Activated CD4-positive, alpha-beta T cell treated with anti-CD3 and anti-CD28 coated beads, Interleukin-2, amount 10 ng/mL, durations not matched to agents 7 days and 5 days (primary cell): ENCODE measurements at places on chromosomes 7 and 10. TPM values are rescaled to one million over a fixed set of nuclear protein-coding genes. Genes with fewer than 3 reads are reported as not detected.

DNA sequence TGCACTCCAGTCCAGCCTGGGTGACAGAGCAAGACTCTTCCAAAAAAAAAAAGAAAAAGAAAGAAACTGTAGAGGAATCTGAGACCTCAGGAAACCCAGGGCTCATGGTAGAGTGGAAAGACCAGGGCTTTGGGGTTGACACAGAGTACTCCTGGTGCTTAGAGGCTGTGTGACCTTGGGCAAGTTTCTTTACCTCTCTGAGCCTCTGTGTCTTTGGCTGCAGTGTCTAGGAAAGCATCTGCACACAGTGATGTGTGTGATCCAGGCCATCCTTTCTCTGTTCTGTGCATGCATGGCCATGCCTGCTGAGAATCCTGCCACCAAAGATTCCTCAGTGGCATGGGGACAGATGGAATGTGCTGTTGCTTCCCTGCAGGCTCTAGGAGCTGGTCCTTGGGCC, 71.7 kb upstream of the GTF2I start:
- no peak overlapping the region for H3K4me3 ChIP-seq
- DNase-seq: no peak
- no peaks in the 10 kb centered on the region for H3K27me3 ChIP-seq
- no peak overlapping the region for H3K27ac ChIP-seq
- no peaks in the 10 kb centered on the region for H3K4me1 ChIP-seq
- no peaks in the 10 kb centered on the region for H3K36me3 ChIP-seq

RET gene
- 0.10 TPM for total RNA-seq

DNA sequence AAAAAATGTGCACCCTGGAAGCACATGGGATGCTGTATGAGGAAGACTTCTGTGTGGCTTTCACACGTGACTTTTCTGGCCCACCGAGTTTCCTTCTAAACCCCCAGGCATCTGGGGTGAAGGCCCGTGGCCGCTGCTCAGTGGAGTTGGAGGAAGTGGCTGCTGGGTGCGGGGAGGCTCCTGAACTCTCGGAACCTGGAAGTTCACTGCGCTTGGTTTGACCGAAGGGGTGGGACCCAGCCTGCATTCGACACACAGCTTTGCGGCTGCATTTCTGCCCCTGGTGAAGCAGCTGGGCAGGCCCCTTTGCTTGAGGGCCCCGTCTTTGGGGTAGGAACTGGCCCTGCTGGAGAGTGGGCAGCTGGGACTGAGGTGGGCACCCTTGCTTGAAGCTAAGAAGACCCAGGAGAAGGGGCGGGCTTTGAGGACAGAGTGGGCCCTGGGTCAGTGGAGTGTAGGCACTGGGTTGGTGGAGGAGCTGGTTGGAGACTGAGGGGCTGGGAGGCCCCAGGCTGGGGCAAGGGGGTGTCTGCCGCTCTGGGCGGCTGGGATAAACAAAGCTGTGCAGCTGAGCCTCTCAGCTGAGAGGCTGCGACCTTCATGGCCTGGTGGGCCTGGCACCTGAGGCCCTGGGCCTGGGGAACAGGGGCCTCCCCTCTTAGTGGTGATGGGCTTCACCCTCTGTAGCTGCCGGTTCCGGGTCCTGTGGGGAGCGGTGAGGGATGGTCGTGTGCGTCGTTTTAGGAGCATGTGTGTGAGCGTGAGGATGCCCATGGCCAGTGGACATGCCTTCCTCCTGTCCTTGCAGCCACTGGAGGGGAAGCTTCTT, 78.0 kb downstream of the INPP5A start:
- no peak for DNase-seq
- H3K36me3 ChIP-seq: peaks cover 24% of the 10 kb centered on the region
- peaks cover 26% of the 10 kb centered on the region for H3K4me1 ChIP-seq
- no peak overlapping the region for H3K4me3 ChIP-seq
- peaks cover 1% of the 10 kb centered on the region for H3K27me3 ChIP-seq

DNA sequence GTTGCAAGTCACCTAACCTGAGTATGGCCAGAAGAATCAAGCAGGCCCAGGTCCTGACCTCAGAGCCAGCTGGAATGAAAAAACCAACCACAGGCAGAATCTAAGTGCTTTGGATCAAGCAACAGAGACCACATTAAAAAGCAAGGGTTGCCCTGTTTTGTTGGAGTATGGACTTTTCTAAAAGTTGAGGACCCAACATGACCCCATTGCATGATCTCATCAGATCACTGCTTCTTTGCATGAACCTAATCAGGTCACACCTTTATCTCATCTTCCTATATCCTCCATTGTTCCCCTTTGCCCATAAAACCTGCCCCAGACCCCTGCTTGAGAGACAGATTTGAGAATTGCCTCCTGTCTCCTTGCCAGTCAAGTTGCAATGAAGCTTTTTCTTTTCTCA, 11.6 kb upstream of the SNX10 start:
- H3K36me3 ChIP-seq: no peaks in the 10 kb centered on the region
- H3K27me3 ChIP-seq: no peaks in the 10 kb centered on the region
- peak overlapping the region; percentile 31 for H3K4me3 ChIP-seq
- DNase-seq: no peak

DNA sequence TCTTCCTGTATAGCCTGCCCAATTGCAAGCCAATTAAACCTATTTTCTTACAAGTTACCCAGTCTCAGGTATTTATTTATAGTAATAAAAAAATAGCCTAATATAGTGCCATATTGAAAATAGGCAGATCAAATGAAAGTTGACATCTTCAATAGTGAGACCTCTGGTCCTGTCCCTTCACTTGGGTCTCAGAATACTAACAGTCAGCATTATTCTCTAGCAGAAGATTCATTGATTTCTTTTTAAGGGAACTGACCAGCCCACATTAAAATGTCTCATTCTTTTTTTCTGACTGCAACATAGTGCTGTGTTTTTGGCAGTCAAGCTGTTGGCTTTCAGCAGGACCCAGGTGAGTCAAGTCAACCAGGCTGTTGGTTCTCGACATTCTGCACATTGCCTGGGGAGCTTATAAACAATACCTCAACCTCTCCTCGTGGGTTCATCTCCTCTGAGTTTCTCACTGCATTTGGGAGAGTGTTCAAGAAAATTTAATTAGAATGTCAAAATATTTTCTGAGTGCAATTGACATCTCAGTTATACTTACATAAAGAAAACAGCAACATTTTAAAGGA, 109.8 kb downstream of the MKX start:
- H3K27me3 ChIP-seq: peaks cover 5% of the 10 kb centered on the region
- H3K27ac ChIP-seq: no peak overlapping the region
- no peaks in the 10 kb centered on the region for H3K4me1 ChIP-seq
- no peak for DNase-seq
- no peaks in the 10 kb centered on the region for H3K36me3 ChIP-seq

AEBP1 gene
- total RNA-seq: 4.1 TPM

GRCh38 chr10:69878951-69879350, 77.2 kb downstream of the COL13A1 start:
- H3K4me3 ChIP-seq: no peak overlapping the region
- H3K27me3 ChIP-seq: peaks cover 2% of the 10 kb centered on the region
- no peaks in the 10 kb centered on the region for H3K36me3 ChIP-seq
- DNase-seq: no peak
- no peaks in the 10 kb centered on the region for H3K4me1 ChIP-seq

- DNase-seq: no peak
- H3K27me3 ChIP-seq: no peaks in the 10 kb centered on the region
- no peaks in the 10 kb centered on the region for H3K36me3 ChIP-seq
- H3K4me1 ChIP-seq: peaks cover 5% of the 10 kb centered on the region
- H3K27ac ChIP-seq: no peak overlapping the region
These were observed 68.3 kb downstream of the ITGB1 start for GRCh38 chr10:32889631-32890212.
